ENCODE measurements at places on chromosomes 3 and 15.
A peak's percentile ranks its signal among the peaks of the same experiment; 100 is the strongest.

DNA sequence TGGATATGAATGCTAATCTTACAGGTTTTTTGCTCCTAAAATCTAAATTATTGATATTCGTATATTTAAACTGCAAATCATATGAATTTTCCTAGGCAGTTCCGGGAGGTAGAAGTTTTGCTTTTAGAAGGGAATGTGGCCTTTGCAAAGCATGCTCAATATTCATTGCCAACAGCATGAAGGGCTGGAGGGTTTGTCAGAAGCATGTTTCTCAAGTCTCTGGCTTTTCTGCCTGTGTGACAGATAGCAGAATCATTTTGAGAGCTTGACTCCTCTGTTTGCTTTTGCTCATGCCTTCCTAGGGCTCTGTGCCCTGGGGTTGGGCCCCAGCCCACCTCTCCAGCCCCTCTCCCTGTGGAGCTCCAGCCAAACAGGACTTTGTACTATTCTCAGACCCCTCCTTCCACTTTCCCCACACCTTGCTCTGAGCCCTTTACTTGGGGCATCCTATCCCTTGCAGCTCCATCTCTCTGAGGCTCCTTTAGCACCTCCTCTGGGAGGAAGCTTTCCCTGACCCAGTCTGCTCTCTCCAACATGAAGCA, 91.3 kb downstream of the ARNT2 start:
- peaks cover 7% of the 10 kb centered on the region for H3K4me1 ChIP-seq
- H3K27me3 ChIP-seq, result peaks cover 14% of the 10 kb centered on the region
- H3K36me3 ChIP-seq, result no peaks in the 10 kb centered on the region
- H3K4me3 ChIP-seq, result no peak overlapping the region
- no peak for DNase-seq

DNA sequence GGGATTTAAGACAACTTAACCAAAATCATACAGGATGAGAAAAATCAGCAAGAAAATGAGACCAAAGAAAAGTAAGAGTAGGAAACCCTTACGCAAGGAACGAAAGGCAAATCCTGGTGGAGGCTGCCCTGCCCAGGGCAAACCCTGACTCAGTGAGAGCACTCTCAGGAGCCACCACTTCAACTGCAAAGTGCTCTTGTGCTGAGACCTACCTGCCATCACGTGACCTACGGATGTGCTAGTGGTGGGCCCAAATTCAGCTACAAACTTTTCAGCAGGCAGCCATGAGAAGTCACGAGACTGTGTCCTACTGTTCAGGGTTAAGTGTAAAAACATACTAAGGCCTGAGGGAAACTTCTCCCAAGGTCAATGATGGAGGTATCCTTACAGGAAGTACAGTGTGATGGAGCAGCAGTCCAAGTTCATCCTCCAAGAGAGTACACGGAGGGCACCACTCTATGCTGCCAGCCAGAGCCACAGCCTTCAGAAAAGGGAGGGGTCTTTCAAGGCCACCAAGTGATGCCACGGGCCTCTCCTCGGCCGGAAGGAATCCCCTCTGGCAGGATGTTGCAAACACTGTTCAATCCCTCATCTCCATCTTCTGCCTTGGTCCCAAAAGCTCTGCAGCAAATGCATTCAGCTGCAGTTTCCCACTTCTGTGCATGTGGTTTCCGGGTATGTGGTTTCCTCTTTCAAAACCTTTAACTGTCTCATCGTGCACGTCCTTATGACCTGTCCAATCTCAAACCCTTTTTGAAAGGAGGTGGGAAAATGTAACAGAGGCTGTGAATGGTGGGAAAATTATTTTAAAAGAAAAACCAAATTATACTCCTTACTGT, 9.5 kb downstream of the CHSY1 start:
- peaks cover 58% of the 10 kb centered on the region for H3K4me1 ChIP-seq
- peak overlapping the region; percentile 70 for H3K27ac ChIP-seq
- H3K27me3 ChIP-seq, result no peaks in the 10 kb centered on the region
- peak; percentile 55 for DNase-seq

DNA sequence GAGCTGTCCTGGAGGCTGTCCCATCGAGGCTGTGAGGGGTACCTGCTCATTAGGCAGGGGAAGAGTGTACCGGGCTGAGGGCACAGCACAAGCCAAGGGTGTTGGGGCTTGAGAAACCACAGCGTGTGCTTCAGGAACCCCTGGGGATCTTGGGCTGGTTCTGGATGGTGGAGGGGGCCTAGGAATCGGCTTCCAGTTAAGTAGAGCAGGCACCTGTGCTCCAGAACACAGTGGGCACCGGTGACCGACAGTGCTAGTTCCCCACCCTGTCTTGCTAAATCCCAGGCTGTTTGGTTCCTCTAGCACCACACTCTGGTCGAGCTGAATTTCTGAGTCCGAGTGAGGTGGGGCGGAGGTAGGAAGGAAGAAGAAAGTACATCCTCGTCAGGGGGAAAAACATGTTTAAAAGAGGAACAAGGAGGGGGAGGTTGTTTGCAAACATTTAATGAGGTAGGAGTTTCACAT, 29.1 kb downstream of the SLC6A6 start:
- peak overlapping the region; percentile 52 for H3K4me3 ChIP-seq
- DNase-seq, result peak; percentile 52
- H3K4me1 ChIP-seq, result peaks cover 70% of the 10 kb centered on the region
- H3K27ac ChIP-seq, result peak overlapping the region; percentile 94

GRCh38 chr3:15601046-15601398, 347 bp downstream of the HACL1 start:
- H3K36me3 ChIP-seq, result peaks cover 22% of the 10 kb centered on the region
- H3K4me1 ChIP-seq, result peaks cover 32% of the 10 kb centered on the region
- H3K4me3 ChIP-seq, result peak overlapping the region; percentile 98
- H3K27ac ChIP-seq, result peak overlapping the region; percentile 98
- H3K27me3 ChIP-seq, result no peaks in the 10 kb centered on the region

DNA sequence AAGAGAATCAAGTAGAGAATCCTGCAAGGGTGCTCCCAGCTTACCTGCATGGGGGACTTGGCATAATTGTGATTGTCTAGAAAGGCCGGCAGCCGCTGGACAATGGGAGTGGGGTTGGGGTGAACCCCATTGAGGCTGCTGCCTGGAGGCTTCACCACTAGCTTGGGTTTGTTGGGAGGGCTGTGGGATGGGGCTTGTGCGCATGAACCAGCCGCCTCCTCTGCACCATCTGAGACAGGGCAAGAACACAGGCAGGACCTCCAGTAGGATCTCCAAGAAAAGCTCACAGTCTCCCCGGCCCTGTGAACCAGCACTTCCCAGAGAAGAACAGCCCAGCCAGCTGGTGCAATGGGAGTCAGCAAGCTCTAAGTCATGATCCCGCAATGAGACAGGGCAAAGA, 39.8 kb downstream of the SEMA3G start:
- no peak for DNase-seq
- no peak overlapping the region for H3K4me3 ChIP-seq
- peaks cover 24% of the 10 kb centered on the region for H3K36me3 ChIP-seq
- H3K4me1 ChIP-seq, result peaks cover 15% of the 10 kb centered on the region
- no peak overlapping the region for H3K27ac ChIP-seq
- H3K27me3 ChIP-seq, result no peaks in the 10 kb centered on the region

DNA sequence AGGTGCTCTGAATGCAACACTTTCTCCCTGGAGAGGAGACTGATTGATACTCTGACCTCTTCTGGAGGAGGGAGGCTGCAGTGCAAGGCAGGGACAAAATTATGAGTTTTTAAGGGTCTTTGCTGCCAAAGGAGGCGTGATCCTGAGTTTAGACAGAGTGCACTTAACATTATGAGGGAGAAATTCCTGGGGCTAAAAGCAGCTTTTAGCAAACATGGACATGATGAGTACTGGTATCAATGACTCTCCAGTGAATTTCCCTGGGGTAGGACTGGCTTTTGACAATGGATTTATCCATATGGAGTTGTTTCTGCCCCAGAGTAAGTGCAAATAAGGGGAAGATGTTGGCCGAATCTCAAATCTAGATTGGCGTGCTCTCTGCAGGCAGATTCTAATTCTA, 133.1 kb downstream of the THSD4 start:
- no peaks in the 10 kb centered on the region for H3K27me3 ChIP-seq
- H3K4me3 ChIP-seq, result no peak overlapping the region
- H3K4me1 ChIP-seq, result no peaks in the 10 kb centered on the region

- DNase-seq, result no peak
- no peak overlapping the region for H3K27ac ChIP-seq
- H3K27me3 ChIP-seq, result no peaks in the 10 kb centered on the region
- H3K4me3 ChIP-seq, result no peak overlapping the region
- no peaks in the 10 kb centered on the region for H3K4me1 ChIP-seq
Observed at GRCh38 chr15:96115642-96116041, 214.9 kb upstream of the NR2F2 start.

DNA sequence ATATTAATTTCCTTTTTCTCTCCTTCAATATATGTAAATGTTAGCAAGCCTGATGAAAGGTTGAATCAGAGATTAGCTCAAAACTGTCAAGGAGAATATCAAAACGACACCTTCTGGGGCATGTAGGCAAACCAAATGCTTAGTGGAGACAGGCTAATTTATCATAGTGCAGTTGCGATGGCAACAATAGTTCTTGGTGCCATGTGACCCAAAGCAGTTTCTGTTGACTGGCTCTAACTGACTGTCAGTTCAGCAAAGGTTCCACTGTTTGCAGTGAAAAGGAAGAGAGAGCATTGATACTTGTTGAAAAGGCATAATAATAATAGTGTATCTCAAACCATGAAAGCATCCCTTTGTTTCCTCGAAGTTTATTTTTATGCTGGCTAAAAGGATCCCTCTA, 513.9 kb downstream of the NLGN1 start:
- no peak for DNase-seq
- H3K36me3 ChIP-seq, result no peaks in the 10 kb centered on the region
- H3K4me1 ChIP-seq, result no peaks in the 10 kb centered on the region
- no peaks in the 10 kb centered on the region for H3K27me3 ChIP-seq

DNA sequence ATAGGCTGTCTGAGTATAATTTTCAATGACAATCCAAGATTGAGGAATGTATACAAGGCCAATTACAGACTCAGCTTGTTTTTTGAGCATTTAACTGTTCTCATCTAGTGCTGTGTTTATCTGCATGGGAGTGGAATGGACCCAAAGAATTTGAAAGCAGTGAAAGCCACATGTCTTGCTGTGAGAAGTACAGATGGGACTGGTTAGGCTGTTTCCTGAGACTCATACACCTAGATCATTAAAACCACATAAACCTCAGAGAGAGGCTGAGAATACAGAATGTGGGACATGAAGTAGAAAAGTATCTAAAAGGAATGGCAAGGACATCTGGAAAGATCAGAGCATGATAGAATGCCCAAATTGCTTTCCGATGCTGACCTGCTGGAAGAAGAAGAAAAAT, 224.6 kb downstream of the NLGN1 start:
- H3K4me3 ChIP-seq, result no peak overlapping the region
- no peaks in the 10 kb centered on the region for H3K4me1 ChIP-seq
- no peak for DNase-seq
- no peak overlapping the region for H3K27ac ChIP-seq
- no peaks in the 10 kb centered on the region for H3K36me3 ChIP-seq

DNA sequence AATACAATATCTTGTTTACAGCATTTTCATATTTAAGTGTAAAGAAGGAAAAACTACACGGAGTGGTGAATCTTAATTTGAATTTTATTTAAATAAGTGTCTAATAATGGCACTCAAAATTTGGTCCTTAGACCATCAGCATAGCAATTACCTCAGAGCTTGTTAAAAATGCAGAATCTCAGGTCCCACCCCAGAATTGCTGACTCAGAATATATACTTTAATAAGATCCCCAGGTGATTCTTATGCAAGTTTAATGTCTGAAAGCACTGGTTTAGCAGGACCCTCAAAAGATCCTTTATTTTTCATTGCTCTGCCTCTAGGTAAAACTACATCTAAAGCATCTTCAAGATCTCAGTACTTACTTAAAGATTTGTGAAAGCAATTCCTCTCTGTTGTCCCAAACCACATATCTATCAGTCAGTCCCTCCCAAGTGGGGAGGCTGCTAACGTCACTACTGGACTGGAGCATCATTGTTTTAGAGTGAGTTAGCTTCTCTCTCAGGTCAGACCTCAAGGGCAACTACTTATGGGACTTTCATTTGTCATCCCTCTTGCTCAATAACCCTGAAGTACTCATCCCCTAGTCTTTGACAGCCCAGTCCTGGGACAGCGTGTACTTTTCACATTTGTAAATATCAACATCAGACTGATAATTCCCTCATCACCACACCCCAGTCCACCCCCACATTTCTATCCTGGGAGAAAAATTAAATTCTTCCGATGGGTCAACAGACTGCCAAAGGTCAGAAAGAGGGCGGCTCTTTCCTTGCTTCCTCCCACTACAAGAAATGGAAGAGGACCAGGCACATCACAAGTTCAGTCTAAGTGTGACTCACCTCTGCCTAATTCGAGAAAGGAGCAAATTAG, 76.7 kb downstream of the CBLB start:
- peaks cover 2% of the 10 kb centered on the region for H3K36me3 ChIP-seq
- no peak overlapping the region for H3K27ac ChIP-seq
- DNase-seq, result no peak

DNA sequence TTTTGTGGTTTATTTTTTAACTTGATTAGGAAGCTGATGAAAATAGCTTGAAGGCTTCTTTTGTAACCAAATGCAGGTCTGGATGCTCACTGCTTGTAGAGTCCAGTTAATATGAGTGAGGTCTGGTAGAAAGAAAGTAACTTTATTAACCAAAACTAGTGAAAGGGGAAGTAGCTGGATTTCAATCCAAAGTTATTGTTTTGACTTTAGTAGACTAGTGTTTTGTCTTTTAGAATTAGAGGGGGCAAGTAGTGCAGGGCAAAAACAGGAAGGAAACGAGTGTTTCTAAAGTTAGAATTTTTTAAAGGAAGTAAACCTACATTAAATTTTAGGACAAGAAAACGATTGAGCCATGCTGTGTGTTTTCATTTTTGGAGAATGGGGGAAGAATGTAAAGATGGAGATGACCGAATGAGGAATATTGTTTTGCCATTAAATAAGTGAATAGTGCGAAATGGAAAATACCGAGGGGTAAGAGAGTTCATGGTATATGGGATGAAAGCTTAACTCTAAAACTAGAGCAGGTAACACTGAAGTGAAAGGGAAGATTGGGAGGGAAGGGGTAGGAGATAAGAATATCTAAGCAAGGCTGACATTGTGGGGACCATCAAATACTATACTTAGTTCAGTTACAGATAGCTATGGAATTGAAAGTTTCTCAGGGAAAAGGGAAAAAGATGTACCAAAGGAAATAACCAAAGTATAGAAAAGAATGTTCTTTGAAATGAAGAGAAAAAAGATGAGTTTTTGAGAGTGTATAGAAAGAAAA, 40.0 kb downstream of the USP3 start:
- peak; percentile 34 for DNase-seq
- peaks cover 44% of the 10 kb centered on the region for H3K4me1 ChIP-seq
- H3K27me3 ChIP-seq, result no peaks in the 10 kb centered on the region
- peaks cover 14% of the 10 kb centered on the region for H3K36me3 ChIP-seq
